Camera-type eye (tissue), 1 donor: ENCODE measurements at places on chromosomes 7 and 10. TPM values are rescaled to one million over a fixed set of nuclear protein-coding genes. Genes with fewer than 3 reads are reported as not detected.

Gene CALHM1
- not detected for total RNA-seq

Gene ADAM12
- total RNA-seq: 29.9 TPM

Gene MOGAT3
- not detected for total RNA-seq

Gene ERVW-1
- not detected for total RNA-seq

Gene FBXO24
- total RNA-seq: 2.5 TPM

Gene ZNF277
- 43.4 TPM for total RNA-seq

Gene LIPK
- not detected for total RNA-seq

Gene ARHGEF35
- total RNA-seq: 6.2 TPM

Gene TMEM140
- total RNA-seq: 4.1 TPM

Gene WBP1L
- total RNA-seq: 80.5 TPM

Gene CCM2
- total RNA-seq: 30.6 TPM

Gene NCF1
- 1.6 TPM for total RNA-seq

Gene LRRC18
- not detected for total RNA-seq

Gene SPAM1
- total RNA-seq: not detected
